ENCODE measurements at places on chromosomes 3 and 15.

GRCh38 chr3:170709046-170709445, 123.2 kb upstream of the SLC7A14 start:
- no peak for DNase-seq

DNA sequence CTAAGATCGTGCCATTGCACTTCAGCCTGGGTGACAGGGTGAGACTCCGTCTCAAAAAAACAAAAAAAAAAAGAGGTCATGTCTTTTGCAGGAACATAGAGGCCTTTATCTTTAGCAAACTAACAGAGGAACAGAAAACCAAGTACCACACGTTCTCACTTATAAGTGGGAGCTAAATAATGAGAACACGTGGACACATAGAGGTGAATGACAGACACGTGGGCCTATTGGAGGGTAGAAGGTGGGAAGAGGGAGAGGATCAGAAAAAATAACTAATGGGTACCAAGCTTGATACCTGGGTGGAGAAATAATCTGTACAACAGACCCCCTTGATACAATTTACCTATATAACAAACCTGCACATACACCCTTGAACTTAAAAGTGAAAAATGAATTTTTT, 401.4 kb upstream of the NAALADL2 start:
- no peak for DNase-seq

DNA sequence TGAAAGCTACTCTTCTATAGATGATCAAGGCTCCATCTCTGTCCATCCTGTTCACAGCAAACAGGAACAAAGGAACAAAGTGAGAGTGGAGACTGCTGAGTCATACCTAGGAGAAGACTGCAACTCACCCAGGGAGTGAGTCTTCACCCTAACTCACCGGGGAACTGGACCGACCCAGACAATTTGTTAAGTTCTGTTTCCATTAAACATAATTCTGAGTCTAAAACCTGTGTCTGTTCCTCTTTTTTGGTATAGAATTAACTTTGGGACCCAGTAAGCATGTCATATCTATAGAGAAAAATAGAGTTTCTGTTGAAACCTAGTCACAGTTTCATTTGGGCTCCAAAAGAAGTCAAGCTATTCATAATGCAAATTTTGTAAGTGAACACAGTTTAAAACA, 21.6 kb downstream of the CCDC80 start:
- DNase-seq = no peak

DNA sequence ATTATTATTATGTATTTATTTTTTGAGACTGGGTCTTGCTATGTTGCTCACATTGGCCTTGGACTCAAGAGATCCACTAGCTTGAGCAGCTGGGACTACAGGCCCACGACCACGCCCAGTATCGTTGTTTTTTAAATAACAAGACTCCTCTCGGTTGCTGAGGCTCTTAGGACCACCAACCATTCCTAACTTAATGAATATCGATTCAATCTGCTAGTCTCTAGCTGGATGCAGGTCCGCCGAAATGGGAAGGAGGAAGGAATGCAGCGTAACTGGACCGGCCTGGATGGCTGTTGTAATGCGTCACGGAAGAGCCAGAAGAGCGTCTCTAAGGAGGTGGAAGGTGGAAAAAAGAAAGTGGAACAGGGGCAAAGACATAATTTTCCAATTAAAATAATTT, 1.7 kb downstream of the ANXA2 start:
- DNase-seq = no peak

- no peak for DNase-seq
These were observed 97.9 kb upstream of the EIF1B start for GRCh38 chr3:40211579-40211978.

DNA sequence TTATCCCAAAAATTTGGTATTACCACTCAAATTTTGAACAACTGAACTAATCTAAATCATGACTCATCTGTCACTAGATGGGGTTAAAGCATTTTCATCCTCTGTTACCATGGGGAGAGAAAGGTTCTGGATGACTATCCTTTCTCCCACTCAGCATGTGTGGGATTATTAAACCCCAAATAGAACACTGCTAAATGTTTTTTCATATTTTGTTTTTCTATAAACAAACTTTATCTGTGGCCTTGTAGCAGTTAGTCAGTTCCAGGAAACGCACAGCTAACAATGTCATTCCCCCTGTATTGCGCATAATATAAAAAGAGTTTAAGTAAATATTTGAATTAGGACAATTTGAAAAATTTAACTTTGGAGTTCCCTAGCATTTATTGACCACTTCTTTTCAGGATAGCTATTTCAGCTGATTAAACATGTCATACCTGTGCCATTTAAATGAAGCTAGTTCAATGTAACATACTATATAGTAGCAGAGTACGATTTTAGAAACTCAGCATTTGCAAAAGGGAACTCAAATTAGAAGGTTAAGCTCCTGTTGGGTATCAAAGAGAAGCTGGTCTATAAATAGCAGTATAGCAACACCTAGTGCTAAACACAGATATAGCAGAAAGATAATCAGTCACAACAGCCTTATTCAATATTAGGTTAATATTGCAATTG, 9.2 kb upstream of the TMEM212 start:
- no peak for DNase-seq

DNA sequence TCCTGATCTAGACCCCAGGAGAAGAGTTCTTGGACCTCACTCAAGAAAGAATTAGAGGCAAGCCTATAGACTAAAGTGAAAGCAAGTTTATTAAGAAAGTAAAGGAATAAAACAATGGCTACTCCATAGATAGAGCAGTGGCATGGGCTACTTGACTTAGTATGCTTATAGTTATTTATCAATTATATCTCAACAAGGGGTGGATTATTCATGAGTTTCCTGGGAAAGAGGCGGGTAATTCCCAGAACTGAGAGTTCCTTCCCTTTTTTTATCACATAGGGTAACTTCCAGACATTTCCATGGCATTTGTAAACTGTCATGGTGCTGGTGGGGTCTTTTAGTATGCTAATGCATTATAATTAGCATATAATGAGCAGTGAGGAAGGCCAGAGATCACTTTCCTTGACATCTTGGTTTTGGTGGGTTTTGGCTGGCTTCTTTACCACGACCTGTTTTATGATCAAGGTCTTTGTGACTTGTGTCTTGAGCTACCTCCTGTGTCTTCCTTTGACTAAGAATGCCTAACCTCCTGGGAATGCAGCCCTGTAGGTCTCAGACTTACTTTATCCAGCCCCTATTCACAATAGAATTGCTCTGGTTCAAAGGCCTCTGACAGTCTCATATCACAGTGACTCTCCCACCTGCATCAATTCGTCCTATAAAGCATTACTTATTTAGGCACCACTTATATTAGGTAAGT, 35.3 kb upstream of the PLSCR2 start:
- no peak for DNase-seq

GRCh38 chr15:85757073-85757938, 37.4 kb downstream of the KLHL25 start:
- DNase-seq = no peak

GRCh38 chr15:41882689-41883483, 11.0 kb downstream of the SPTBN5 start:
- DNase-seq = no peak

GRCh38 chr3:175246766-175247165, 387.6 kb downstream of the NAALADL2 start:
- no peak for DNase-seq

DNA sequence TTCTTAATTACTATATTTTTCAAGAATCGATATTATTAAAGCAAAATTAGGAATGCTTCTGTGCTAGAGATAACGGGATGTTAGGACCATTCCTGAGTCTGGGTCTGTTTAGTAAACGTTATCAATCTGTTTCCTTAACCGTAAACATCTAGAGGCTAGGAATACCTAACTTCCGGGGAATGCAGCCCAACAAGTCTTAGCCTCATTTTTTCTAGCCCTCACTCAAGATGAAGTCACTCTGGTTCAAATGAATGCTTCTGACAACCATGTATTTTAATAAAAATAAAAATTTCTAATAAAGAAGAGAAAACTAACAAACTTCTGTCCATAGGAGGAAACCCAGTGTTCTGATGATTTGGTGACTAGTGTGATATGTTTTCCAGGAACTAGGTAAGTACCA, 11.1 kb upstream of the SELENOK start:
- no peak for DNase-seq

DNA sequence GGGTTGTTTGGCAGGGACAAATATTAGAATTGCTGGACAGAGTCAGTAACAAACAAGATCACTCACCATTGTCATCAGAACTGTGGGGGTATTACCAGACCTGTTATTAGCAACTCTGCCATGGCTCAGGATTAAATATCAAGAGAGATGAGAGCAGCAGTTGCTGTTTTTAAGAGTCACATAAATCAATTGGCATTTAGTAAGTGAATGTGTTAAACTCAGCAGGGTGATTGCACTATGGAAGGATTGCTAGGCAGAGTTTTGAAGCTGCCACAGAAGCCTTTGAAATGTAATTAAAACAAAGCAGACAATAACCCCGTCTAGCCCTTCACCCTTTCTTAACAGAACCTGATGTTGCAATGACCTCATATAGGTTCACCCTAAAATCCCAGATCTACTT, 238.8 kb downstream of the GAP43 start:
- no peak for DNase-seq

DNA sequence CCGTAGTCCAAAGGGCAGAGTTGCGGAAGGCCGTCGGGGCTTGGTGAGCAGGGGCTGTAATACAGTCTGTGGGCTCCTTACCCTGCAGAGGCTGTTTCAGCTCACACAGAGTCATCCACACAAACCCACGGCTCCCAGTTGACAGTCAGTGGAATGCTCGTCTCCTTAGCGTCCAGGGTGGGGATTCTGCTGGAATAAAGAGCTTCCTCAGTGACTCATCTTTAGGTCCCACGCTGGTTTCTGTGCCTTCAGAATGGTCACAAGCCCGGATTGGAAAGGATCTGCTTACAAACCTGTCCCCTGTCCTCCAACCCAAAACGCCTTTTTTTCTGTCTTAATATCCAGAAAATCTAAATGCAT, 201.3 kb upstream of the TPM1 start:
- DNase-seq = no peak

- no peak for DNase-seq
These were observed 32.2 kb downstream of the SSR3 start for GRCh38 chr3:156522673-156523072.

- DNase-seq = no peak
These were observed 52.3 kb upstream of the HACD2 start for GRCh38 chr3:123637131-123637530.

DNA sequence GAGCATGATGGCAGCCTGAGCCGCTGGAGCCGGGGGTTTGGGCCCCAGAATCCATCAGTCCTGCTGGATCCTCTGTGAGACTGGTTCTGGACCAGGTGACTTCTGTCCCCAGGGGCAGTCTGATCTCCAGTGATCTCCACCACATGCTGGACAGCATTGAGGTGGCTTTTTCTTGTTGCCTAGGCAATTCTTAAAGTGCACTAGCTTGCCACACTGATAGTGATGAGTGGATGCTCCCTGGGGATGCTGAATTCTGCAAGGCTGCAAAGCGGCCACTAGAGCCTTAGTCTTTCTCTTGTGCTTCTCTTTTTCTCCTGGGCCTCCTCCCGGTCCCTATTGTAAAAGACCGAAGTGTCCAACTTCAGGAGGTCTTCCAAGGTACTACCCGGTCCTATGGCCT, 70.4 kb upstream of the ATP11B start:
- DNase-seq = no peak

DNA sequence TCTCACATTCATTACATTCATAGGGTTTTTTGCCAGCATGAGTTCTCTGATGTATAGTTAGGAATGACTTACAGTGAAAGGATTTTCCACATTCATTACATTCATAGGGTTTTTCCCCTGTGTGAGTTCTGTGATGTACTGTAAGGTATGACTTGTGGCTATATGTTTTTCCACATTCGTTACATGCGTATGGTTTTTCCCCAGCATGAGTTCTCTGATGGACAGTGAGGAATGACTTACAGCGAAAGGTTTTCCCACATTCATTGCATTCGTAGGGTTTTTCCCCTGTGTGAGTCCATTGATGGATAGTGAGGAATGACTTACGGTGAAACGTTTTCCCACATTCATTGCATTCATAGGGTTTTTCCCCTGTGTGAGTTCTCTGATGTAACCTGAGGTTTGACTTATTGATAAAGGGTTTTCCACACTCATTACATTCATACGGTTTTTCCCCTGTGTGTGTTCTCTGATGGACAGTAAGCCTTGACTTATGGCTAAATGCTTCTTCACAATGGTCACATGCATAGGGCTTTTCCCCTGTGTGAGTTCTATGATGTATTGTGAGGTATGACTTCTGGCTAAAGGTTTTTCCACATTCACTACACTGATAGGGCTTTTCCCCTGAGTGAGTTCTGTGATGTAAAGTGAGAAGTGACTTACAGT, 47.4 kb downstream of the ZNF717 start:
- DNase-seq = no peak

GRCh38 chr3:193868590-193868989, 267.4 kb upstream of the HES1 start:
- no peak for DNase-seq

DNA sequence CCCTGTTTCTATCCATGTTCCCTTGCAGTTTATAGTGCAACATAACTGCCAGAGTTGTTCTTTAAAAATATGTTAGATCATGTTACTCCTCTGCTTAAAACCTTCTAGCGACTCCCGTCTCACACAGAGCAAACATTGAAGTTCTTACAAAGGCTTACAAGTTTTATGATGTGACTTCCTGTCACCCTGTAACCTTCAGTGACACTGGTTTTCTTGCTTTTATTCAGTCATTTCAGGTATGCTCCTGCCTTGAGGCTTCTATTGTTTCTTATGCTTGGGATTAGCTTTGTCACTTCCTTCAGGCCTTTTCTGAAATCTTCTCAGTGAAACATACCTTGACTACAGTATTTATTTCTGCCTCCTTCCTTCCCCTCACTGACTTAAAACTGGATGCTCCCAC, 252.1 kb downstream of the DOCK3 start:
- DNase-seq = no peak

DNA sequence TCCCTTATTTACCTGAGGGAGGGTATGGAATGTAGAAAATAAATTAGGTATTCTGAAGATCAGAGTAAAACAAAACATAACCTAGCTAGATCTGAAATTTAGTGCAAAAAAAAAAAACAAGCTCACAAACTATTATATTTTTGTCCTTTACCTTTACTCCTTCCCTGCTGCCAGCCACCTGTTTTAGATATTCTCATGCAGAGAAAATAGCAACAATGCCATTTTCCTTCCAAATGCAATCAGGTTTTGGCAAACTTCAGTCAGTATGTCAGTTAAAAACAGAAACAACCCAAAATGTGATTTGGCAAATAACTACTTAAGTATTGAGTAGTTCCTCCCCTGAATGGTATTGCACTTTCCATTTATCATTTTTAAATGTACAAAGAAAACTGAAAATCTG, 35.8 kb downstream of the PEAK1 start:
- no peak for DNase-seq

- no peak for DNase-seq
These were observed 153.2 kb downstream of the CTNNB1 start for GRCh38 chr3:41352510-41352909.

DNA sequence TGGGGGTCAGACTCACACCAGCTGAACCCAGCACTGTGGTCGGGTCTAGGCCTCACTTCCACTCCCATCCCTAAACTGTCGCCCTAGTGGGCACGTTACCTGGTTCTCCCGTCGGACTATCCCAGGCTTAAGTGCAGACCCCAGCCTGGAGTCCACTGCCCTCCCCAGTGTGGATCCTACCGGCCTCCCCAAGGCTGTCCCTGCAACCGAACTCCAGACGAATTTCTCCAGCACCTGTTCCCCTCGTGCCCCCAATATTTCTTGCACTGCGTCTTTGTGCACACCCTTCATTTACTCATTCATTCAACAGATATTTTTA, 26.5 kb downstream of the SLC41A3 start:
- DNase-seq = no peak

- DNase-seq = no peak
These were observed 110.5 kb upstream of the GAP43 start for GRCh38 chr3:115512565-115513415.

All from stimulated activated CD8-positive, alpha-beta memory T cell treated with anti-CD3 and anti-CD28 coated beads, Interleukin-15, amount 100 ng/mL, for 4 hours (primary cell).